Fibroblast of villous mesenchyme (primary cell): ENCODE measurements at places on chromosomes 5 and 9.
A peak's percentile ranks its signal among the peaks of the same experiment; 100 is the strongest.

- DNase-seq, result no peak
Measured at GRCh38 chr9:2934883-2935282, 91.0 kb upstream of the PUM3 start.

DNA sequence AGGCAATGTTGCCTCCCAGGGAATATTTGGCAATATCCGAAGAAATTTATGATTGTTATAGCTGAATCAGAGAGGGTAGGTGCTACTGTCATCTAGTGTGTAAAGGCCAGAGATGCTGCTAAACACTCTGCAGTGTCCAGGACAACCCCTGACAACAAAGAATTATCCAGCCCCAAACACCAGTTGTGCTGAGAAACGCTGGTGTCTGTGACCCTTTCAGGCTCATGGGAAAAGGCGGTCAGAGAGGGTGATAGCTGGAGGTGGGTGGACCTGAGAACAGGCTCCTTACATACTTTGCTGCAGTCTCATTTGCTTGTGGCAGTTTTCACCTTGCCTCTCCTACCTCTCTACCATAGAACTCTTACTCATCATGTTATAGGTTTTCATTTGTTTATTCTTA, 295.3 kb upstream of the DMRT1 start:
- no peak for DNase-seq

GRCh38 chr5:153983885-153984284, 54.8 kb downstream of the FAM114A2 start:
- no peak for DNase-seq

- peak; percentile 72 for DNase-seq
Measured at GRCh38 chr9:91714020-91714806, 235.8 kb downstream of the ROR2 start.

- no peak for DNase-seq
Measured at GRCh38 chr5:133409210-133409674, 203.1 kb downstream of the FSTL4 start.
